Activated T-cell treated with anti-CD3 and anti-CD28 coated beads for 48 hours (primary cell): ENCODE measurements at places on chromosomes 1 and 21.

DNA sequence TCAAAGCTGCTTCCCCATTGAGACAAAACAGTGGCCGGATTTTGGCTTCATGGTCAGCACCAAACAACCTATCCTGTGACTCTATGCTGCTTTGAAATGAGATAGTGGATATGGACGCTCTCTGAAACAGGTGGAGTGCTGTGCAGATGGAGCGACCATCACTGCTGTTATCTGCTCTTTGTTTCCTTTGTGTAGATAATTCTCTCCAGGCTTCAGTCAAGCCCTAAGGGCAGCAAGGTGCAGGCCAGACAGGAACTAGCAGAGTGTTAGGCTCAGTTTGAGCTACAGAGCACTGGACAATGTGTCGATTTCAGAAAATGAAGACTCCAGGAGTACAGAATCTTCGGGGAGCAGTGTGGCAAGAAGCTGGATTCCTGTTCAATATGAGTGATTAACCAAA is 4.8 kb upstream of the IRF6 start:
- DNase-seq: no peak

DNA sequence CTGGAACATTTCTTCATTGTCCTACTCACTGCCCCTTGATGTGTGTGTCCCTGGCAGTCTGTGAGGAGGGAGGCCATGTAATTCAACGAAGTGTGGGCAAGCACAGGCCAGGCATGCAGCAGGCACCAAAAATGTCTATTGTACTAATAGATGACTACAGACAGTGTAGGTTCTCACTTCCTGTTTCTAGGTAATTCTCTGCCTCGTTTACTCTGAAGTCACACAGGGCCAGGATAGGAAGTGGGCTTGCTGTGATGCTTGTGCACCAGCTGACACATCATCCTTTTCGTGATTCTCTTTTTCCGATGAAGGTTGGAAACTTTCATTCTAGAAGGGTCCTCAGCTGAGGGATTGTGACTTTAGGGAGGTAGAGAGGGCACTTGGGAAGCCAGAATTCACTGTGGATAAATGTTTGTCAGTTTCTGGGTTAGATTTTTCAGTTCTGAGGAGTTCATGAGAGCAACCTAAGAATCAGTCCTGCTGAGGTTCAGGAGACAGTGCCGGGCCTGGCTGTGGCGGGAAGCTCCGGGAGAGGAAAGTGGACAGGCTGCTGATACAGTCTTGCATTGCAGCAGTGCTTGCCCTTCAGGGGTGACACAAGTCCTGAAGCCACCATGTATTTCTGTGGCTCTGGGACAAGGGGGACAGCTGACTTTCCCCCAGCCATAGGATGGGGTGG is 4.3 kb upstream of the CSF1 start:
- no peak for DNase-seq

DNA sequence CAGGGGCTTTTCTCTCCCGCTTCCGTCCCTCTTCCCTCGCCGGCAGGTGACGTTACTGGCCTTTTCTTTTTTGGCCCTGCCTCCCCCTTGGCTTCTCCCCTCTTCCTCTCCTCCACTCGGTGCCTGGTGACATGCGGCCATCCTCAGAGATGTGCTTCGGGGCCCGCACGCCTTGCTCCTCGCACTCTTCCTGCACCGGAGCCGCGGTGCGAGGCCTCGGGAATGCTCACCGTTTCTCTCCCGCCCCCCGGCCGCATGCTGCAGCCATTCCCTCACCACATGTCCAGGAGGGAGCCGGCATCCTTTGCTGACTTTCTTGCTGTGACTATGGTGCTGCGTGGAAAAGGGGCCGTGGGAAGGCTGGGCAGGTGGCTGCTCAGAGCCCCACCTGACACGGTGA is 39.3 kb downstream of the PDE9A start:
- DNase-seq: no peak

DNA sequence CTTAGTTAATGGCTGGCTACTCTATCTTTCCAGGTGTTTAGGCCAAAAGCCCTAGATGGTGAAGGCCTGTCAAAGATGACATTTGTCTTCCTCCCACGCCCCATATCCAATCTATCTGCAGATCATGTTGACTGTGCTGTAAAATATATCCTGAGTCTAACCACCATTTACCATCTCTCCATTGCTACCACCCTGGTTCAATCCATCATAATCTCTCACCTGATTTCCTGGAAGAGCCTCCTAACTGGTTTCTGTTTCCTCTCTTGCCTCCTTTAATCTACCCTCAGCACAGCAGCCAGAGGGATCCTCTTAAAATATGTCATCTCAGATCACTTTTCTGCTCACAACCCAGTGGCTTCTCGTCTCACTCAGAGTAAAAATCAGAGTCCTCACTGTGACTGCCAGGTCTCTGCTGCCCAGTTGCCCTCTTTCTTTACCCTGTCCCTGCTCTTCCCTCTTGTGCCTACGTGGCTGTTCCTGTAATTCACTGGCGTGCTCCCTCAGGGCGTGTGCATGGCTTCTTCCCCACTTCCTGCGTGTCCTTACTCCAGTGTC is 17.8 kb downstream of the TMEM50A start:
- no peak for DNase-seq

DNA sequence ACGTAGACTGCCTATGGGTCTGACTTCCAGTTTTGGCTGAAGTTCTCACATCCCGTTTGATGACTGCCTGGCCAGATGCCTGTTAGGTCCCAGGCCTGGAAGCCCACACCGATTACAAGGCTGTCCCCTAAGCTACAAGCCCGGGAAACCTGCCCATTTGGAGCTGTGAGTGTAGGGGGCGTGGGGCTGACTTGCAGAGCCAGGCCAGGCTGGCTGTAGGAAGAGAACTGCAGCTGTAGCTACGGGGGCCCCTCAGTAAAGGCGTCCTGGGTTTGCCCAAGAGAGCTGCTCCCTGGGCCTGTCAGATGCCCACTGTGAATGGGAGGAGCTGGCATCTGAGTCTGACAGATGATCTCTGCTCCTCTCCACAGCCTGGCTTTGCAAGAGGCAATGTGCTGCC is 199.7 kb downstream of the CAMTA1 start:
- DNase-seq: no peak

GRCh38 chr1:106912131-106912530 is 144.3 kb upstream of the PRMT6 start:
- no peak for DNase-seq

GRCh38 chr1:183061194-183061593 is 38.0 kb downstream of the LAMC1 start:
- no peak for DNase-seq

GRCh38 chr1:111535256-111536191 is 32.1 kb upstream of the ADORA3 start:
- no peak for DNase-seq

DNA sequence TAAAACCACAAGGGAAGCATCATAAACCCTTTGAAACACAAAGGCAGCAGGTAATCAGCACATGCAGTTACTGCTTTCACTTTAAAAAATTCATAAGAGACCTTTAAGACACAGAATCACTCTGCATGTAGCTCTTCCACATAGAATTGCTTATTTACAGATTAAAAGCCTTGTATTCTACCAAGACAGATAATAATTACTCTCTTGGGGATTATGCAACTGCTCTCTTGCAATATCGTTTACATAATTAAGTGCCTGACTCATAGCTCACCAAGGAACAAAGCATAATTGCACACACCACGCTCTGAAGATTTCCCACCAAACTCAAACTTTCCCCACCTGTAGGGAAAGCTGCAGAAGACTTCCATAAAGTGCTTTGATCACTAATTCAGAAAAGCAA is 87.9 kb downstream of the VAV3 start:
- DNase-seq: no peak

- no peak for DNase-seq
Measured at GRCh38 chr1:165487921-165488320, 43.0 kb upstream of the RXRG start.

GRCh38 chr1:152777510-152778137 is 2.7 kb downstream of the LCE1F start:
- peak; percentile 4 for DNase-seq

DNA sequence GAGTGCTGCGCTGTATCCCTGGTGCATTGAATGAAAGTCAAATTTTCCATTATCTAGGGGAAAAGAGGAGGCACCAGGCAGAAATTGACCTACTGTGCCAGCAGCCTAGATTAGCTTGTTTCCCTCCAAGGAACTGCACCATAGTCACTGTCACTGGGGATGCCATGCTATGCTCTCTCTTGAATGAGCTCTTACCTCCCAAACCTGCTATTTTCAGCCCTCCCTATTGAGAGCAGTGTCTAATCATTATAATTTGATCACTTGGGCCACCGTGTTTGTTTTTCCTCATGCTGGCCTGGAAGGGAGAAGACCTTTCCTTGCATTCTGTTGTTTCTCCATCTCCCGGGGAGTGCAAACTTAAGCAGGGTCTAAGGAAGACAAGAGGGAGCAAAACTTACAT is 492.9 kb downstream of the SIPA1L2 start:
- DNase-seq: no peak

DNA sequence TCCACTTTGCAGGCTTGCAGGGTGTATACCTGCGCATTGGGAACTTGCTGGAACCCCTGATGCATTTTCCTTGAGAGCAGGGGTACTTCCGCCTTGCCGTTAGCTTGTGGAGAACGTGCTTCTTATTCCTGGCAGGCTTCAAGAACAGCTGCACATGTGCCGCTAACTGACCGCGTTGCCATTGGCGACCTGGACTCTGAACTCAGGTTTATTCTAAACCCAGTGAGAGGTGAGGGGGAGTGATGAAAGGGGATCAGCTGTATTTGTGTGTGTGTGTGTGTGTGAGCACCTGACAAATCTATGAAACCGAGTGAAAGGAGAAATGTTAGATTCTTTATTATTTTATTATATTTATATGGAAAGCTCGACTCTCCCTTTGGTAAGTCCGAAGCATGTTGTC is 128.6 kb downstream of the HUNK start:
- DNase-seq: no peak

GRCh38 chr1:154608397-154609270 is 648 bp upstream of the ADAR start:
- peak; percentile 27 for DNase-seq

- DNase-seq: no peak
Measured at GRCh38 chr21:43842742-43843141, 22.3 kb upstream of the AGPAT3 start.

- DNase-seq: no peak
Measured at GRCh38 chr1:54112705-54113368, 40.0 kb downstream of the CDCP2 start.

- no peak for DNase-seq
Measured at GRCh38 chr1:228209657-228210056, 1.8 kb downstream of the OBSCN start.

- DNase-seq: no peak
Measured at GRCh38 chr1:94382201-94382600, 36.0 kb upstream of the ABCD3 start.

DNA sequence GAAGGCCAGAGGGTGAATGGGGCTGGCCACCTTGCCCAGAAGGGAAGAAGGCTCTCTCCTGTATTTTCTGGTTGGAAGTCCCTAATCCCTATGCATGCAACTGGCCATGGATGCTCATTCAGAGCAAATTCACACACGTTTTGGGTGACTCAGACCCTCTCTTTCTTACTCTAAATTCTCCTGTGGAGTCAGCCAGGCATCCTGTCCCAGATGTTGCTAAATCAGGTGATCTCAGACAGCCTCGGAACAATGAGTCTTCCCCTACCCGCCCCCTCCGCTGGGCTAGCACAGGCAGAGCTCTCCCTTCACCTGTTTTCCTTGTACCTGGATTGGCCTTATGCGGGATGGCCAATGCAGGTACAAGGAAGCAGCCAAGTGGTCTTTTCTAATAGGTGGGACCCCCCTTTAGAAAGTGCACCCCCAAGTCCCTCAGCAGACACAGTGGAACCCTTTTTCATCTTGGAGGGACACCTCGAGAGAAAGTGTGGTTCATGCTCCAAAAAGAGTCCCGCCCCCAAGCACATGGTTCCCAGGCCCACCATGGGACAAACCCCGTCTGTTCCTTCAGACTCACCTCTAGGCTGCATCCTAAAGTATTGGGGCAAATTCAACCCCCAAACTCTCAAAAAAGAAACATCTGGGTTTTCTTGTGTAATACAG is 8.6 kb downstream of the S100A6 start:
- no peak for DNase-seq

DNA sequence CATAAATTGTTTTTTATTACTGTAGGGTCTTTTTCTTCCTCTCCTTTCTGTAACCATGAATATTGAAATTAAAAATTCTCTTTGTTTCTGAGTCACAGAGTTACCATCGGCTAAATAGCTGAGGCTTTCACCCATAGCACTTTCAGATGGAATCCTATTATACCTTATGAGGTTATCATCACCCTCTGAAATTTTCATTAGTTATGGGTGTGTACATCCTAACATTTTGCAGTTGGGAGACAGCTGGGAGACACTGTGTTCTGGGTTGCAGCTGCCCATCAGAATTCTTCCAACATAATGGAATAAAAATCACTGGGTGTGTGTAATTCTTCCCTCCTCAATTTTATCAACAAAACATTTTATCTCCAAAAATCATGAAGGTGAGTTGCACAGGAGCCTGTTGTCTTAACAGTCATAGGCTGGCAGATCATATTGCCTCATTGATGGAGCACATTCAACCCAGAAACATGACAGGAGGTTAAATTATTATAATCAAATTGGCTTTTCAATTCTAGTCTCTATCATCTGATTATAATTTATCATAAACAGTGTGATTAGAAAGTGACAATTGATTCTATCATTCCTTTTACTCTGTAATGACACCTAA is 17.4 kb downstream of the CYYR1 start:
- DNase-seq: no peak

GRCh38 chr1:53634571-53634979 is 104.4 kb downstream of the GLIS1 start:
- DNase-seq: no peak

DNA sequence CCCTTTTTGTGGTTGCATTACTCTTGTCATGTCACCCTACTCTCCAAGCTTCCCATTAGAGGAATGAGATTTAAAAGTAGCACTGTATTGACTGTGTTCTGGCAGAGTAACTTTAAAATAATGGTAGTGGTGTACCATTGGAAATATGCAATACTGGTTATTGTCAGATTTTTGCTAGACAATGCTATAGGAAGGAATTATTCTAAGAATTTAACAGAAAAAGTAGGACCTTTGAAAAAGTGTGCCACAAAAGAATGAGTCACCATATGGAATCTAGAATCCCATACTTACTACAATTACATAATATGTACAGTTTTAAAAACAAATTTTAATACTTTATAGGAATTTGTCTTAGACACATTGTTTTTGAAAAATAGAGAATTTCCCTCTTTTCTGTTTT is 13.8 kb downstream of the MIER1 start:
- DNase-seq: no peak

- DNase-seq: no peak
Measured at GRCh38 chr1:25809283-25809926, 9.4 kb downstream of the SELENON start.

- DNase-seq: peak; percentile 23
Measured at GRCh38 chr1:231626951-231627614, 493 bp downstream of the DISC1 start.

GRCh38 chr1:226248796-226249195 is 25.3 kb downstream of the MIXL1 start:
- no peak for DNase-seq

DNA sequence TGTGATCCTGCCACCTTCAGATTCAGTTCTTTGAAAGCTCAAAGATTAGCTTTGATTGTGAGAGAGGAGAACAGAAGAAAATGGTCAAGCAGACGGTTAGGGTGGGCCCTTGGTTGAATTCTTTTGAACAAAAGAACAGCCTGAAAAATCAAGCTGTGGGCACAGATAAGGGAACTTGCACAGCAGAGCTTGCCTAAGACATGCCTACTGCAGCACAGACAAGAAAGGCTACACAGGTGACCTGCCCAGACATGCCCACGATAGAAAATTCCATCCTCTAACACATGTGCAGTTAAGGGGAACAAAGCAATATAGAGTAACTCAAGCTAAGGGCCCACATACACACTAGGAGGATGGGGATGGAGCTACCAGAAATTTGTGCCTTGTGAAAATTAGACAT is 512.5 kb upstream of the LRRC7 start:
- no peak for DNase-seq

- DNase-seq: no peak
Measured at GRCh38 chr1:223231011-223231572, 88.0 kb upstream of the TLR5 start.
